ENCODE measurements at places on chromosomes 7 and 10.
A peak's percentile ranks its signal among the peaks of the same experiment; 100 is the strongest.

DNA sequence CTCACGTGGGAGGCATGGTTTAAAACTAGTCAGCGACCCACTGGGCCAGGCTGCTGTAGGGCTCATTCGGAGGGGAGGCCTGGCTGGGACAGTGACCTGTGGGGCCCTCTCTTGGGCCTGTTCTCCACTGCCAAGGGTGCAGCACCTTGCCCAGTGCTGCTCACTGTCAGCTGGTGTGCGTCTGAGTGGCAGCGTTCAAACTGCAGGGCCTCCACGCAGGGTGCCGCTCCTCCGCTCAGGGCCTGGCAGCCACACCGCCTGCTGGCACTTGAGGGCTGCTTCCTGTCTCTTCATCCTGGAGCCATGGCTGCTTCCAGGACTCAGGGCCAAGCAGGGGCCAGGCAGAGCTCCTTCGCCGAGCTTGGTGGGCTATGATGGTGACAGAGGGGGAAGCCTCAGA, 18.3 kb downstream of the ADAMTS14 start:
- DNase-seq, result no peak

DNA sequence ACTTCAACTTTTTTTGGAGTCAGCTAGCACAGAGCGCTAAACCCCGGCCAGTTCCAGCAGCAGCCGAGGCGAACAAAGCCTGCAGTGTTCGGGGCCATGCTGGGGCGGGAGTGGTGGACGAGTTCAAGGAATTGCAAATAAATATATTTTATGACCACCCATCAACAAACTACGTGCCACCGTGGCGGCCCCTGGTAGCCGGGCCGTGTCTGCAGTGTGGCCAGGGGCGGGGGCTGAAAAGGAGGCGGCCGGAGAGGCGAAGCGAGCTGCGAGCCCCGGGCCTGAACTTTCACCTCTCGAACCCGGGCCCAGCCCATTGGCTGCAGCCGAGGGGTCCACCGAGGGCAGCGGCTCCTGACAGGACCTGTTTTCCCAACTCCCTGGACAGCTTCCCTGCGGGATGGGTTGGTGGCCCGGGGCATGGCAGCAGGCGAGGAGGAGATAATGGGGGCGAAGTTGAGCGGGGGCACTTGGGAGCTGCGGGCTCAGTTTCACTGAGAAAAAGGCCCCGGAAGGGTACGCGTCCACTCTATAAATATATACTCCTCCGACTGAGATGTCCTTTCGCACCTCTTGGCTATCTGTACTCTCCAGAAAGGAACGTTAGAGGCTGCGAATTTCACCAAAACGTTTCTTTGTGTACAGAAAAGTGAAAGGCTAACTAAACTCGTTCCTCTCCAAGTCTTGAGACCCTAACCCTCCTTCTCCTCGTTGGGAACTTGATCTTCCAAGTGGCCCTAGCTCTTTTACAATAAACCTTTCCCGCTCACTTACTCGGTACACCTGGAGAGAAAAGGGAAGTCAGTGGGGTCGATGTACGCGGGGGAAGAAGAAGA, 164.6 kb upstream of the PPP1R3A start:
- no peak for DNase-seq

DNA sequence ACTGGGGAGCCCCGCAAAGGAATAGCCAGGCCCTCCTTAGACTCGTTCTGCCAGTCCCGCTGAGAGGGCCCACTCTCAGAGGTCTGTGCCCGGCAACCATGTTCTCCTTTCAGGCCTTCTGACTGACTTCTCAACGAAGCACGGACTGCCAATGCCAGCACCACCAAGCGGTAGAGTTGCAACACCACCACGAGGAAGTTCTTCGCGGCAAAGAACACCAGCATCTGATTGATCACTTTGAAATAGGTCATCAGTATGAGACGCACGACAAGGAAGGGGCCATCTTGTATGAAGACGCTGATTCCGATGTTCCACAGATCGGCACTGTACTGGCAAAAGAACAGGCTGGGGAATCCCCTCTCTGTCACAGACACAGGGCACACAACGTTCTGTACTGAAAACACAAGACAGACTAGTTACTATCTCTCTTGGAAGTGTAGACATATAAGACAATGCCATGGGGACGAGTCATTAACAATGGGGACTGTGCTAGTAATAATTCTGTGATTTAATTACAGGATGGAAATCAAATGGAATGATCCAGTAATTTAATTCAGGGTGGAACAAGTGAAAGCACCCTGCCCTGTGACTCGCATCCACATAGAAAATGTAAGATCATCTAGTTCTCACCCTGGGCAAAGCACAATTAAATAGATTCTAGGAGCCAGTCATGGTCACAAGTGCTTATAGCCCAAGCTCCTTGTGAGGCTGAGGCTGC, 42.7 kb downstream of the TMEM26 start:
- no peak for DNase-seq

DNA sequence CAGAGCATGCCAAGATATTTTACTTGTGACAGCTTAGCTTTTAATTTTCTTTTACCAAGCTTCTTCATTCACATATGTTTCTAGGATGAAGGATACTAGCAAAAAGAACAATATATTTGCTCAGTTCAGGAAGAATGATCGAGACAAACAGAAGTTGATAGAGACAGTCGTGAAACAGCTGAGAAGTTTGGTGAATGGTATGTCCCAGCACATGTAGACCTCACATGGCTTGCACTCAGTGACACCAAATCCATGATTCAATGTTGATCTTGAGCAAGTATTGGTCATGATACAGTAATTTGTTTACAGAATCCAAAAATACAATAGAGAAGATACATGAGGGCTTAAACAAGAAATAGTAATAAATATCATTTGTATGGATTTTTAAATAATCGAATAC, 2.5 kb upstream of the CYP26C1 start:
- no peak for DNase-seq

- DNase-seq, result no peak
Measured at GRCh38 chr10:64363687-64364086, 842.5 kb downstream of the REEP3 start.

GRCh38 chr10:62811159-62811875, 4.8 kb downstream of the EGR2 start:
- DNase-seq, result no peak

DNA sequence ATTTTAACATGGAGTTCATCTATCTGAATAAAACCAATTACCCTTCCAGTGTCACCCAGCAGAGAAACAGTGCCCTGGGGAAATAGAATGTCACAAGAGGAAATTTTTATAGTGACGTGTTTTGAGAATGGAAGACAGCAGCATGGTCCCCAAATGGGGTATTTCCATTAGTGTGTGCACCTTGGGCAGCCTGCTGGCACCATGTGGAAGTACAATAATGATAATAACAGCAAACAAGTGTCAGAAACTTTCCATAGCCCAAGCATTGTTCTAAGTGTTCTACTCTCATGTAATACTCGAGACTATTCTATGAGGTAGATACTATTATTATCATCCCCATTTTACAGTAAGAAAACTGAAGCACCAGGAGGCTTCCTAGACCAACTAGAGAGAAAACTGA, 2.2 kb upstream of the PDE1C start:
- DNase-seq, result no peak

DNA sequence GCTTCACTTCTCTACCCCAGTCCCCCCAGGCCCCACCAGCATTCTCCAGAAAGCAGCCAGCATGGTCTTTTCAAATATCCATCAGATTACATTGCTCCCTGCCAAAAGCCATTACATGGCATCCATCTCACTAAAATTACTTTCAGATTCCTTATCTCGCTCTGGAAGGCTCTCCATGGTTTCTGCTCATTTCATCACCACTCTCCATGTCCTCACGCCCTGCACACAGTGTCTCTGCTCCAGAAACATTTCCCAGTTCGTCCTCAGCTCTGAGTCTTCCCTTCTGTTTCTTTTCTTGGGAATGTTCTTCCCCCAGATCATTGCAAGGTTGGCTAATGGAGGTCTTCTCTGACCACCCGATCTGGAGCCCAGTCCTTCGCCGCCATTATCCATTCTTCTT, 499.1 kb downstream of the KCNMA1 start:
- DNase-seq, result peak; percentile 40

GRCh38 chr10:1172256-1172984, 116.2 kb downstream of the WDR37 start:
- DNase-seq, result no peak

- DNase-seq, result no peak
Measured at GRCh38 chr7:109235316-109235715, 665.6 kb downstream of the DNAJB9 start.

- no peak for DNase-seq
Measured at GRCh38 chr10:43922335-43923280, 273.9 kb upstream of the ZNF32 start.

DNA sequence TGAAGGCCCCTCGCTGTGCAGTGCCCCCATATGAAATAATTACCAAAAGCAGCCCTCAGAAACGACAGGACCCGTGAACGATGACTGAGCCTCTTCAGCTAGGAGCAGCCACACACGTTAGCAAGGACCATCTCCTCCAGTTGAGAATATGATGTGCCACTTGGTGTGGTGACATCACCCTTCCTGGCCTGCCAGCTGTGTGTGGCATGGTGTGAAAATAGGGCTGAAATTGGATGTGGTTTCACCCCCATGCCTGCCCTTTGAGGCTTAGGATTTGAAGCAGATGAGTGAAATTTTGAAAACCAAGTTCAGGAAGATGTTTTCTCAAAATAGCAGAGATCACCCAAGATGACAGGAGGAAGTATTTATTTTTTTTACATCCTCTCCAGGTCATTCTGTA, 49.1 kb upstream of the BTBD16 start:
- no peak for DNase-seq

- no peak for DNase-seq
Measured at GRCh38 chr10:102236006-102236405, 5.3 kb downstream of the PITX3 start.

DNA sequence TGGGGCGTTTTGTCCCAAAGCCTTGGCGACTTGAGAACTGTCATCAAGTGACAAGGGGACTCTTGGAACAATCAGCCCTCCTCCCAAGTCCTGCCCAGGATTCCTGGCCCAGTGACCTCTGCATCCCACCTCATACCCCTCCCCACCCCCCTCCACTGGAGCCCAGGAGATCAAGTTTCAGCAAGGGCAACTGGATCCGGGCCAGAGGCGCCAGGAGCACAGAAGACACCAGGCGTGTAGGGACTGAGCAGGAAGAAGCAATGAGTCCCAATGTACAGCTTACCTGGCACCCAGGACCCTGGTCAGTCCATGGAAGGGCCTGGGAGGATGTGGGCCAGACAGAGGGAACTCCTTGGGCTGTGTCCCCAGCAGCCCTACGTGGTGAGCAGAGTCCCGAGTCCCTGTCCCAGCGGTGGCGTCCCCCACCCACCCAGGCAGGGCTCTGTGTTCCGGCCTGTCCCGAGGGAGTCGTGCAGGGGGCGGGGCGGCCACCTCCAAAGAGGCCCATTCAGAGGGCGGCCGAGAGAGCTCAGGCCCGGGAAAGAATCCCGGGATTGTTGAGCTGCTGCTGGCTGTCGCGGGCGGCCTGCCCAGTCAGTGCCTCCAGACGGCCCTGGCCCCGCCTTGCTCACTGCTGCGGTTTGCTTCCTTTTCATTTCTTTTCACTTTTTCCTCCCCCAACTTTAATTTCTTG, 254.1 kb downstream of the TNS3 start:
- no peak for DNase-seq

DNA sequence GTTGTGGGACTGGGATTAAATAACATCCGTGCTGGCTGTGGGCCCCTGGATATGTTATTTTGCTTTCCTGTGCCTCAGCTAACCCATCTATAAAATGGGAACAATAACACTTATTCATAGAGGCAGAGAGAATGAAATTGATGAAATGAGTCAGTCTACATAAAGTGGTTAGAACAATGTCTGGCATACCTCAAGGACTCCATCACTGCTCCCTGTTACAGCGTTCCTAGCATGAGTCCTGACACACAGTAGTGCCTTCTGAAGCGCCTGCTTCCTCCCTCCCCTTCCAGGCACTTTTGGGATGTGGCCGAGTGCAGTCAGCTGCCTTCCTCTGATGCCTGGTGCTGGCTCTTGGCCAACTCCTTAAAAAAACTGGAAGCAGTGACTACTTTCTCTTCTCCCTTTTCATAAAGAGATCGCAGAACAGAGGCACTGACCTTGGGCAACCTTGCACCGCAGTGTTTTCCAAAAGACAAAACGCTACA, 108.4 kb upstream of the ZMIZ1 start:
- DNase-seq, result no peak

- no peak for DNase-seq
Measured at GRCh38 chr10:110695539-110695886, 51.4 kb downstream of the RBM20 start.

- DNase-seq, result no peak
Measured at GRCh38 chr7:154517768-154518167, 465.6 kb downstream of the DPP6 start.

DNA sequence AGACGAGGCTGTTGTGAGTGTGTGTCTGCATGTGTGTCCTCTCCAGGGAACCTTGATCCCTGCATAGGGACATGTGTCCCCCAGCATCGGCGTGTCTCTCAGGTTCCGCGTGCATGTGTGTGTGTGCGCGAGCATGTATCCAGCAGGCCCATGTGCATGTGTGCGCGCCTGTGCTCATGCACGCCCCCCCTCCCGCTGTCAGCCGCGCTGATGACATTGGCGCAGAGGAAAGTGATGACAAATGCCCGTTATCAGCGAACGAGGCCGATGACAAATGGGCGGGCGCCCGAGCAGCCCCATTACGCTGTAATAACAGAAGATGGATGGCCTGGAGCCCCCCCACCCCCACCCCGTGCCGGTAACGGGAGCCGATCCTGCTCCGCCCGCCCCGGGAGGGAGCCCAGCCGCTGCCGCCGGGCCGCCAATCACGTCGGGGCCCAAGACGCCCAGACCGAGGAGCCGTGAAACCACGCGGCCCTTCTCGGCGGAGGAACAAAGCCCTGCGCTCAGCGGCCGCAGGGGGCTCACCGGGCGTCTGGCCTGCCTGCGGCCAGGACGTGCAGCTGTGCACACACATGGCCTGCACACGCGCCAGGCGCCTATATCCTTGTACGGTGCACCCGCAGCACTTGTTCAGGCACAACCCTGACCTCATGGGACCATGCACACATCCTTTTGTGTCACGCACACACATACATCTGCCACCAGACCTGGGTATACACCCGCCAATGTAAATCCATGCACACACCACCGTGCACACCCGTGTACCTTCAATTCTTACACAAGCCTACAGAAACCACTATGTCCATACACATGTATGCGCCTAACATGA, 21.5 kb downstream of the POLL start:
- DNase-seq, result peak; percentile 33
